ENCODE measurements at places on chromosomes 1 and 21. TPM values are rescaled to one million over a fixed set of nuclear protein-coding genes. Genes with fewer than 3 reads are reported as not detected.

- no peak overlapping the region for H3K4me3 ChIP-seq
- DNase-seq: no peak
- no peaks in the 10 kb centered on the region for H3K27me3 ChIP-seq
- peaks cover 2% of the 10 kb centered on the region for H3K4me1 ChIP-seq
- H3K36me3 ChIP-seq: peaks cover 4% of the 10 kb centered on the region
- no peak overlapping the region for H3K27ac ChIP-seq
Measured at GRCh38 chr21:37248298-37248697, 18.8 kb downstream of the VPS26C start.

GRCh38 chr1:46515576-46515975 lies 25.9 kb downstream of the DMBX1 start:
- H3K27ac ChIP-seq: no peak overlapping the region
- H3K4me1 ChIP-seq: peaks cover 7% of the 10 kb centered on the region
- H3K27me3 ChIP-seq: peaks cover 65% of the 10 kb centered on the region
- H3K36me3 ChIP-seq: no peaks in the 10 kb centered on the region
- no peak overlapping the region for H3K4me3 ChIP-seq

- H3K4me3 ChIP-seq: no peak overlapping the region
- H3K36me3 ChIP-seq: no peaks in the 10 kb centered on the region
- no peak overlapping the region for H3K27ac ChIP-seq
- peaks cover 2% of the 10 kb centered on the region for H3K4me1 ChIP-seq
Measured at GRCh38 chr1:63772876-63773275, 941 bp upstream of the ROR1 start.

DNA sequence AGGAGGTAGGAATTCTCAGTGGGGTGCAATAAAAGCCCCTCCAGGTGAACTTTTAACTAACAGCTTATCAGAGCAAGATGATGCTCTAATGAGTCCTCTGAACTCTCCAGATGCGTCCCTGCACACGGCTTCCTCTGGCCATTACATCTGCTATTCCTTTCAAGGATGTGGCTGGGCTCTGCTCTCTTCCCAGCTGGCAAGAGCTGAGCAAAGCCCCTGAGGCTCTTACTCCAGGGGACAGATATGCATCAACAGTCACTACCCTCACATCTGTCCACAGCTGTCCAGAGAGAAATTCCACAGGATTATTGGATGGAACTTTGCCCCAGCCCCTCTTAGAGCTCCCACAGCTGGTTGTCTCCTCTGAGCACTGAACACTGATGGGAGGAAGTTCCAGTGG lies 267.8 kb downstream of the C1orf94 start:
- H3K27me3 ChIP-seq: no peaks in the 10 kb centered on the region
- no peak overlapping the region for H3K4me3 ChIP-seq
- H3K4me1 ChIP-seq: no peaks in the 10 kb centered on the region
- H3K27ac ChIP-seq: no peak overlapping the region
- DNase-seq: peak; percentile 11

Gene RNF186
- total RNA-seq: not detected

- H3K4me1 ChIP-seq: peaks cover 26% of the 10 kb centered on the region
- H3K27ac ChIP-seq: no peak overlapping the region
- H3K4me3 ChIP-seq: no peak overlapping the region
- H3K36me3 ChIP-seq: no peaks in the 10 kb centered on the region
Measured at GRCh38 chr1:59673573-59674450, 140.9 kb upstream of the HOOK1 start.

- no peak overlapping the region for H3K4me3 ChIP-seq
- peak; percentile 48 for DNase-seq
- H3K27me3 ChIP-seq: peaks cover 5% of the 10 kb centered on the region
Measured at GRCh38 chr1:5620997-5621396, 371.2 kb downstream of the NPHP4 start.

GRCh38 chr1:87842156-87842555 lies 513.5 kb downstream of the LMO4 start:
- H3K4me3 ChIP-seq: no peak overlapping the region
- no peaks in the 10 kb centered on the region for H3K36me3 ChIP-seq
- no peak overlapping the region for H3K27ac ChIP-seq
- H3K27me3 ChIP-seq: no peaks in the 10 kb centered on the region
- DNase-seq: no peak

Measured in muscle of leg (tissue), 16 donors.